Stimulated activated CD4-positive, alpha-beta T cell treated with anti-CD3 and anti-CD28 coated beads, Interleukin-12 subunit alpha, Interleukin-12 subunit beta, amount 100 ng/mL, for 4 hours (primary cell): ENCODE measurements at places on chromosomes 2 and 18.

GRCh38 chr2:88400037-88400767, 52.3 kb downstream of the FOXI3 start:
- no peak for DNase-seq

DNA sequence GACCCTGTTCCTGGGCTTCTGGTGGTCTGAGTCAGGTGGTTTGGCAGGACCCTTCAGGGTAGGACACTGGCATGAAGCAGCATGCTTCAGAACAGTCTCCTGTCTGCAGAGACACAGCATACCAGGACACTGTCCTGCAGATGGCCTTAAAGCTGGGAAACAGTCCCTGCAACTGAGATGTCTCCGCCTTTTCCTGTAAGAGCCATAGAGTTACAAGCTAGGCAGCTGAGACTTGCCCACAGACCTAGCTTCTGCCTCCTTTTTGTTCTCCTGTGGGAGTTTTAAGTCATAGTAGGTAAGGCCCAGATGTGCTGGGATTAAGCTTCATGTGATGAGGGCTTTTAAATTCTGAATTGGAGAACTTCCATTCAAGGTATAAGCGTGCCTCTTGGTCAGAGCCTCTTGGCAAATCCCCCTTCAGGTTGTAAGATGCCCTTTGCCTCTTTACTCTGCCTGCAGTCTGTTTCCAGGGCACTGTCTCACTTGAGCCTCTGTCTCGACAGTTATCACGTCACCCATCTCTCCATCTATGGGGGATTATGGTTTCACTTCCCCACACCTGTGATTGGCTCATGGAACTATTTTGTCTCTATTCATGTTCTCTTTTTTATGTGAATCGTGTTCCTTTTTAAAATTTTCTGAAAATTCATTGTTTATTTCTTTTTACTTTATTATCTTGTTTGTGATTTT, 51.8 kb downstream of the COA5 start:
- DNase-seq: no peak

- DNase-seq: no peak
Measured at GRCh38 chr2:53913721-53914120, 54.0 kb upstream of the GPR75 start.

GRCh38 chr18:39685303-39685902, 2119.8 kb upstream of the CELF4 start:
- DNase-seq: no peak

DNA sequence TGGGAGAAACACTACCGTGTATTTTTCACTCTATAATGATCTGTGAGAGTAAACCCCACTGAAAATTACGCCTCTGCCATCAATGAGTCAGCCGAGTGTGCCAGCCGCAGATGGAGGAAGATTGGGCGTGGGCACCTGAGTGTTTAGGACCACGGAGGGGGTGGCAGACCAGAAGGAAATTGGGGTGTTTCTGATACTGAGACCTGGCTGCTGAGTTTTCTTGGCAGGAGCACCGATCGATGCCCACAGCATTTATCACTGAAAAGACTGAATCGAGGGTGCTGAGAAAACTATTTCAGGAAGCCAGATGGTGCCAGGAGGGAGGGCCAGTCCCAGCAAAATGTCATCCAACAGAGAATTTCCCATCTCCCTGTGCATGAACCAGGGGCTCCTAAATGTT, 91.9 kb upstream of the TPO start:
- no peak for DNase-seq

DNA sequence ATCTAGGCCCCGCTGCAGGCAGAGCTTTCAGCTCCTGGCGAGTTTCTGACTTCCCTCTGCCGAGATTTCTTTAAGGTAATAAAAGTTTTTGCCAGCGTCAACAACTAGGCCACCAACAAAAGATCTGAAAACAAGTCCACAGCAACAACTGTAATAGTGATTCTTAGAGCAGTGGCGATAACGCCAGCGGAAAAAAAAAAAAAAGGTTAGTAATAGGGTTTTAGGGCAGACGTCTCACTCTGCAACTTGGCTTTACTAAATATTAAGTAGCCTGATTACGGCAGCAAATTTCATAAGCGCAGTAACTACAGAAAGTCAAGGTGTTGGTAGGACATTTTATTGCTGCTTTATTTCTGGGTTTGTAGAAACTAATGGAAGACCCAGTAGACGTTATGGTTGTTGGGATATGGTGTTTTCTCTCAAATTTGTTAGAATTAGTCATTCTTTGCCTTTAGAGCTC, 481 bp downstream of the SLC30A6 start:
- no peak for DNase-seq

- DNase-seq: no peak
Measured at GRCh38 chr18:40375837-40376236, 1579.2 kb upstream of the PIK3C3 start.

GRCh38 chr2:20567159-20567925, 83.6 kb downstream of the HS1BP3 start:
- DNase-seq: no peak

DNA sequence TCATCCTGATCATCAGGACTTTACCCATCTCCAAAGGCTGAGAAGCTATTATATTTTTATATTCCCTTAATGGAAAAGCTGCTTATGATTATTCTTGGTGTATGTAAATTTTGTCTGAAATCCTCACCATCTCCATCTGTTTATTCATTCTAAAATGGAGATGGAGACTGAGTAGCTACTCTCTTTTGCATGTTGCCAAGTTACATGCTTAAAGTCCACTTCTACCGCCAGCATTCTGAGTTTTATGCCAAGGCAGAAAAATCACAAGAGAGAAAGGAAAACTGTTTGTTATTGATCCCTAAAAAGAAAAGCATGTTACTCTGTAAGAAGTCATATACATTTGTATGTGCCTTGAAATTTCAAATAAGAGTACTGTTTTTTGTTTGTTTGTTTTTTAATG, 94.4 kb upstream of the NOSTRIN start:
- no peak for DNase-seq

GRCh38 chr2:186518945-186519344, 32.9 kb downstream of the ZC3H15 start:
- DNase-seq: no peak
